ENCODE measurements at places on chromosomes 4 and X.

GRCh38 chr4:122584519-122584918 lies 36.3 kb downstream of the IL21 start:
- no peak for DNase-seq

GRCh38 chr4:112766422-112766821 lies 129.5 kb downstream of the LARP7 start:
- DNase-seq, result no peak

DNA sequence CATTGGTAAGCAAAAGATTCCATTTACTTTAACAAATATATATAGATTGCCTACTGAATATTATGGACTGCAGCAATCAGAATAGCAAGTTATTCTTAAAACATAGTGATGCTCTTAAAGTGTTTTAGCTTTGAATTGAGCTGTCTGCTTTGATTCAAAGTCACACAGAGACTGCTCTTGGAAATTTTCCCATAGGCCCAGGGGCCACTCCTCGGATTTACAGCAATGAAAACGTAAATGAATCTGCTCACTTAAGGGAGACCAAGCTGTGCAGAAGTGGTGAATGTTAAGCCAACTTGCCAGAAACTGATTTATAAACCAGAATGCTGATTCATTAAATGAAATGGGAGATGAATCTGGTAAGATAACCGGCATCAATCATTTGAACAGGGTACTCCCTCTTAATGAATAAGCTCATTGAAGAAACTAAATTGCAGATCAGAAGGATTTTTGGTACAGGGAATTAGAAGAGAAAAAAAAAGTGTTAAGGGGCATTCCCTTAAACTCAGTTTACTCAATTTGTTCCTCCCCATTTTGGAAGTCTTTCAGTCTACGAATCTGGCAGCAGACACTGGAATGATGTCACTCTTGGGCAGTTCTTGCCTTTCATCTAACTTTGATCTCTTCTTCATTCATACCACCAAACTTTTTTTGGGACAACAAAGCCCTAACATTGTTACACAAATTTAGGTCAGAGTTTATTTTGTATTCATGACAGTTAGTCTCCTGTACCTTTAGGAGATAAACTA lies 363.3 kb upstream of the MAGEB2 start:
- DNase-seq, result no peak

DNA sequence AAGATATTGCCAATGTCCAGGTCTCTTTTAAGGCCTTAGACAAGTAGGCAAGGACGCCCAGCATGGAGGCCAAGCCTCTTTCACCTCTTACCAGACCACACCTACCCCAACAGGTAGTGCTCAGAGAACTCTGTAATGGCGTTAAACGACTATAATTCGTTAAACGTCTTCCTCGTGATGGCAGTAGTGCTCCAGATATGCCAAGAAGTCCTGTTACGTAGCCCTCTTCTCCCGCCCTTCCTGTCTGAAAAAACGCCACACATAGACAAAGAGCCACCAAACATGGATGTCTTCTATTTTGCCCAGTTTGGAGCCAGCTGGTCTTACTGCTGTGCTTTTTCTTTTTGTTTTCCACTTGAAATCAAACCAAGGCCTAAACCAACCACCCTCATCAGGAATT lies 190.7 kb downstream of the OR13H1 start:
- no peak for DNase-seq

DNA sequence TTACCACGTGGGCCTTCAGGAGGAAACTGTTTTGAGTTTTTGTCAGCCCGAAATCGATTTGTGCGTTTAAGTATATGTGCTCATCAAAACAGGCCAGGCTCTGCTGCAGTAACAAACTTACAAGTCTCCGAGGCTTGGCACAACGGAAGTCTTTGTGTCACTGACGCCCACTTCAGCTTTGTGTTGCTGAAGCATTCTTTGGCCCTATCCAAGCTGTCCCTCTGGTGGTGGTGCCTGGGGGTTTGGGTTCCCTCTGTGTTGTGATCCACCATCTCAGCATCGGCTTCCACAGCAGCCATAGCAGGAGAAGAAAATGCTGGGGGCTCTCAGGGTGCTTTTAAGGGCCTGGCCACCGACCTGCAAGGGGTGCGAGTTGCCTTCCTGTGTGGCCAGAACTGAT lies 176.4 kb downstream of the PTTG2 start:
- no peak for DNase-seq

- DNase-seq, result no peak
Observed at GRCh38 chr4:120843849-120844527, 78.5 kb downstream of the PRDM5 start.

DNA sequence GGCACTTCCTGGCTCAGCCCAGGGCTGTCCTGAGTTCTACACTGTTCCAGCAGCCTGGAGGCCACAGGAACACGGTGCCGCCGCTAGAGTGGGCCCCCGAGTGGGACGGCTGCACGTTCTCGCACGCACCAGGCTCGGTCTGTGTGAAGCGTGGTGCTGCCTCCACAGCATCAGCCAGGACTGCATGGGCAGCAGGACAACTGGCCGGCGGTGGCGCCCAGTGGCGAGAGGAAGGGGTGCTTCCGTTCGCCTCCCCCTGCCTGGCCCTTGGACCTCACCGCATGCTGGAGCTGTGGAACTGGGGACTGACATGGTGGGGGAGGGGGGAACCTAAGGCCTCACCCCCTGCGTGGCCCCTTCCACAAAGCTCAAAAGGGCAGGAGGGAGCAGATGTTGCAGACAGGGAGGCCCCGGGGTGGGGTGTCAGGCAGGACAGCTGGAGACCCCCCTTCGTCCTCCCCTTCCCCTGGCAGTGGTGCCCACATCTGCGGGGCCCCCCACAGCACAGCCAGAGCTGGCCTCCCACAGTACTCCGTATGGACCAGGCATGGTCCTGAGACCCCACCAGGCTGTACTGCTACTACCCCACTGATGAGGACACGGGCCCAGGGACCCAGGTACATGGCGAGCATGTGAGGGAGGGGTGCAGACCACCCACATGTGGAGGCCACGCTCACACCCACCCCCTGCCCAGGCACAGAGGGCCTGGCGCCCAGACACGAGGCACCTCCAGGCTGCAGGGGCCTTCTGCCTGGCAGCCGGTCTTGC lies 58.5 kb downstream of the ACOX3 start:
- DNase-seq, result no peak

DNA sequence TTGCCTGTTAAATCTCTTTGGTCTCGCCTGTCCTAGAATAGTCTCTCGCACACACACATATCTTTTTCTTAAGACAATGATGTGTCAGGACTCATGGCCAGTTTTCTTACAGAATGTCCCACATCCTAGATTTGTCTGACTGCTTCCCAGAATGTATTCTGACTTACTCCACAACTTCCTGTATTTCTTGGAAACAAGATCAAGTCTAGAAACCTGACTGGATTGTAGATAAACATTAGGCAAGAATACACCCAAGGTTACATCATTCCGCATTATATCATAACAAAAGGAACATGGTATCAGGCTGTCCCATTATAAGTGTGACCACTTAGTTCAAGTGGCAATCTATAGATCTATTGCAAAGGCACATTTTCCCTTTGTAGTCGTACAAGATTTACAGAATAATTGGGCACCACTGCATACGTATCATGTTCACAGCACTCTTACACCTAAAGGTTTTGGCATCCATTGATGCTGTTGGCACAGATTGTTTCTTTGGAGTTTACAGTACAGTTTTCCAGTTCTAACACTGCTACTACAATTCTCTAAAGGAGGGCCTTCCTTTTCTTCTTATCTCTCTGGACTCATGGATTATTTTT lies 56.4 kb downstream of the FBXW7 start:
- DNase-seq, result no peak

DNA sequence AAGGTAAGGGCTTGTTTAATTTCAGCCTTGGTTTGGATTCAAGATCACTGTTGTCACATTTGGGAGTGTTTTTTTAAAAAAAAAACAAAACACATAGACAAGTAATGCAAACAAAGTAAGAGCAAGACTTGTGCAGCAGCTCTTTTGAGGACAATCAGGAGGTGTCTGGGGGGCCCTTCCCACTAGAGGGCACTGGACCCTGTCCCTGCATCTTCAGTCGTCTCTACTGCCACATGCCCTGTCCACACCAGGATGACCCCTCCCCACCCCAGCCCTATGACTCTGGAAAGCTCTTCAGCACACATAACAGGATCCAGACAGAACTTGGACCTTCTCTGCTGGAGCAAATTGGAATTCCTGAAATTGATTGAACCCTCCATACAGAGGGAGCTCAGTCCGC lies 71.0 kb downstream of the USP46 start:
- no peak for DNase-seq

- no peak for DNase-seq
Observed at GRCh38 chr4:143338313-143338712, 1.6 kb downstream of the GAB1 start.
